ENCODE measurements at places on chromosomes 4 and X.

DNA sequence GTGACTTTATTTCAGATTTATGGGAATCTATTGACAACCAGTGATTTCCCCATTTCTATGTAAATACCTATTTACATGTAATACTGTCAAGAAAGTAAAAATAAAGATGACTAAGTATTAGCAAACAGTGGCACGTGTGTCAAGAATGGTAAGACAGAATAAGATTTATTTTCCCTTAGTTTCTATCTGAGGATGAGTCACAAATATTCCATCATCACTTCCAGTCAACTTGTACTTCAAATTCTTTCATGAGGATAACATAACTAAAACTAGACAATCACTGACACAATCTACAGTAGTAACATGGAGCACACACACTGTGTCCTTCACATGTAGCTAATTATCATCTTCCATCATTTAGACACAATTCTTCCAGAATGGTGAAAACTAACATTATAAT is 625.3 kb upstream of the PCDH7 start:
- DNase-seq = no peak

DNA sequence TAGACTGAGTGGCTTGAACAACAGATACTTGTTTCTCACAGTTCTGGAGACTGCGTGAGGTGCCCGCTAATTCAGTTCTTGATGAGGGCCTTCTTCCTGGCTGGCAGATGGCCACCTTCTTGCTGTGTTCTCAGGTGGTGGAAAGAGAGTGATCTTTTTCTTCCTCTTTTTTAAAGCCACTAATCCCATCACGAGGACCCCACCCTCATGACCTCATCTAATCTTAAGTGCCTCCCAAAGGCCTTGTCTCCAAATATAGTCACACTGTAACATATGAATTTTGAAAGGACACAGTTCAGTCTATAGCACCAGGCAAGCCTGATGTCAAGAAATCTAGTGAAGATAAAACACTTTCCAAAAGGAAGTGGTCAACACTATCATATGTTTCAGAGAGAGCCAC is 12.4 kb downstream of the VAMP7 start:
- no peak for DNase-seq

DNA sequence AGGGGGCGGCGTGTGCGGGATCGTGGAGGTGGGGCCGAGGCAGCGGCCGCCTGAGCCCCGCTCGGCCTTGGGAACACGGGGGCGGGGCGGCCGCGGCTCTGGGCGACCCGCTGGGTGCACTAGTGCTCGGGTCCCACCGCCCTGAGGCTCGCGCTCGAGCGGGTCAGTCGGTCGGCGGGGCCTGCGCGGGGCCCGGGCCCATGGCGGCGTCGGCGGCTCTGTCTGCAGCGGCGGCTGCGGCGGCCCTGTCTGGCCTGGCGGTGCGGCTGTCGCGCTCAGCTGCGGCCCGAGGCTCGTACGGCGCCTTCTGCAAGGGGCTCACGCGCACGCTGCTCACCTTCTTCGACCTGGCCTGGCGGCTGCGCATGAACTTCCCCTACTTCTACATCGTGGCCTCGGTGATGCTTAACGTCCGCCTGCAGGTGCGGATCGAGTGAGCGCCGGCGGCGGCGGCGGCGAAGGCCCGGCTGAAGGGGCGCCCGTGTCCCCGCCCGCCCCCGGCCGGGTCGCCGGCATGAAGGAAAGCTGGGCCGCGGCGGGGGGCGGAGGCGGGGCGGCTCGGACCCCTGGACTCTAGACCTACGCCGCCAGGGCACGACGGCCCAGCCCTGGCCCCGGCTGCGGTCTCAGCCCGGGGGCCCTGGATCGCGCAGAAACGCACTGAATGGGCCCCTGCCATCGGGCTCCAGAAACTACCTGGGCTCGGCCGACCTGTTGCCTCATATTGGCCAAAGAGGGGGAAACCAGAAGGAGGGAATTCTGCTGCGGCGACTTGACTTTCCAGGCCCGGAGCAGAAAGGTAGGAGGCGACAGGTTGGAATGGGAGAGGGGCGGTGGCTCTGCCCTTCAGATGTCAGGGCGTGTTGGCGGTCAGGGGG is at the start of gene SMIM10L2A:
Gene SMIM10L2A, plus strand, starts transcription at position 13 of the 878 bp plus-strand sequence. Its CDS starts 188 bp downstream, at position 201.
- DNase-seq = peak; percentile 82

DNA sequence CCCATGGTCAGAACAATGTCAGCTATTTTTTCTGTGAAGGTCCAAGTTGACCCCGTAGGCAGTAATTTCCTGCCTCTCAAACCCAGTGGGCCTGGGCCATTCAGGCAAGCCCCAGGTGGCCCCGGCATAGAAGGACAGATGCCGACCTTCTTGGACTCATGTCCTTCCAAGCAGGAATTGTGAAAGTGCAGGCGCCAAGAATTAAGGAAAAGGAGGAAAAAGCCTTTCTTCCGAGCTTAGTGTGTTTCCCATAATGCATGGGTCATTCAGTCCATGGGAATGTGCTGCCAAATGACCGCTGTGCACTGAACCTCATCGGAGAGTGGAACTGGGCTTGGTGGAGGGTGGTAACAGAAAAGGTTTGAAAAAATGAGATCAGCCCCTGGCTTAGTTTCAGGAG is 196.5 kb upstream of the HS3ST1 start:
- DNase-seq = no peak

DNA sequence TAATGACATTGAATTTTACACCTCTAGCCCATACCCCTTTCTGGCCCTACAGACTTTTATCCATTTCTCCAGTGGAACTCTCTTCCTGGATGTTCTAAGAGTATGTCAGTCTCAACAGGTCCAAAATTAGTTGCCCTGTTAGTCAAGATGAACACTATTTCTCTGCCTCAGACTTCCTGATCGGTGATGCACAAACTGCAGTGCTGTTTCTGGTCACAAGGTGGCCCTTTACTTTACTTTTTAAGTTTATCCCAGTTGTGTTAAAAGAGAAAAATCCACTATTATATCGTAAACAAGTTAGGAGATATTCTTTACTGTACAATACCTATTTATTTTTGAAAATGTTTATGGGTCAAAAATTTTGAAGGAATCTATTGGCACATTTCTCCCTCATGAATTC is 13.1 kb downstream of the TCEAL7 start:
- no peak for DNase-seq

All from upper lobe of left lung (tissue), 6 donors.